ENCODE measurements at places on chromosomes 4 and X.

GRCh38 chrX:5936438-5936837 is 292.2 kb downstream of the NLGN4X start:
- H3K4me1 ChIP-seq = no peaks in the 10 kb centered on the region
- H3K27ac ChIP-seq = no peak overlapping the region

DNA sequence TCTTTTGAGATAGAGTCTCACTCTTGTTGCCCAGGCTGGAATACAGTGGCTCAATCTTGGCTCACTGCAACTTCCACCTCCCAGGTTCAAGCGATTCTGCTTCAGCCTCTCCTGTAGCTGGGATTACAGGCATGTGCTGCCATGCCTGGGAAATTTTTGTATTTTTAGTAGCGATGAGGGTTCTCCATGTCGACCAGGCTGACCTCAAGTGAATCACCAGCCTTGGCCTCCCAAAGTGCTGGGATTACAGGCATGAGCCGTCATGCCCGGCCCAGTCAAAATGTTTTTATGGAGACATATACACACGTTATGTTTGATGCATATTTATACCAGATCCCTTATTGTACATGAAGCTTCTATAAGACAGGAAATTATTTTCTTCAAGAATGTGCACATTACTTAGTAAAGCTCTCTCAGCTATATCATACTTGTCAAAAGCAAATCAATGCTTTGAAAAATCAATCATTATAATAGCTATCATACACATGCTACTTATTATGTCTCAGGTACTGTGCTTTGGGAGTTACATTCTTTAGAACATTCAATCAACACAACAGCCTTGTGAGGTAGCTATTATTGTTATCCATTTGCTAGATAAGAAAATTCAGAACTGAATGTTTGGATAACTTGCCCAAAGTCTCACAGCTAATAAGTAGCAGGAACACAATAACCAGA is 269.2 kb downstream of the FSTL5 start:
- no peaks in the 10 kb centered on the region for H3K36me3 ChIP-seq
- no peak overlapping the region for H3K27ac ChIP-seq
- H3K4me1 ChIP-seq = no peaks in the 10 kb centered on the region
- no peak for DNase-seq

GRCh38 chrX:8429692-8430249 is 34.9 kb upstream of the VCX3B start:
- no peak overlapping the region for H3K27ac ChIP-seq
- no peaks in the 10 kb centered on the region for H3K4me1 ChIP-seq
- no peak overlapping the region for H3K4me3 ChIP-seq
- DNase-seq = no peak
- H3K36me3 ChIP-seq = no peaks in the 10 kb centered on the region

DNA sequence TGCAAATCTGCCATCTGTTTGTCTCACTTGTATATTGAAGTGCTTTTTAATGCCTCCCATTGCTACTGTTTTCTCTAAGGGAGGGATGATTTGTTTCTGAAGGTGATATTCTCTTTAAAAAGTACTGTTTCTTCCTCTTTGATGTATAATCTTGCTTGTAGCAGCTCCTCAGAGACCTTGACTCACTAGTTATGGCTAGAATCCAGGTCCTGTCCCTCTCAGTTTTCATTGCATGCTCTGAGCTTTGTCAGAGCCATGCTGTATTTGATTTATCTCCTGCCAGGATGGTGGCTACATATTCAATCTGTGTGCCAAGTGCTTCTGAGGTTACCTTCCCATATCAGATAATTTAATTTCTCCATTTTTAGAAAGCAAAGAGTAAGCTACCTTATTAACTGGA is 56.0 kb downstream of the GLUD2 start:
- H3K4me3 ChIP-seq = no peak overlapping the region

GRCh38 chr4:57369446-57369845 is 259.3 kb upstream of the IGFBP7 start:
- no peaks in the 10 kb centered on the region for H3K4me1 ChIP-seq
- H3K4me3 ChIP-seq = no peak overlapping the region
- no peak overlapping the region for H3K27ac ChIP-seq
- peaks cover 2% of the 10 kb centered on the region for H3K36me3 ChIP-seq
- no peak for DNase-seq

DNA sequence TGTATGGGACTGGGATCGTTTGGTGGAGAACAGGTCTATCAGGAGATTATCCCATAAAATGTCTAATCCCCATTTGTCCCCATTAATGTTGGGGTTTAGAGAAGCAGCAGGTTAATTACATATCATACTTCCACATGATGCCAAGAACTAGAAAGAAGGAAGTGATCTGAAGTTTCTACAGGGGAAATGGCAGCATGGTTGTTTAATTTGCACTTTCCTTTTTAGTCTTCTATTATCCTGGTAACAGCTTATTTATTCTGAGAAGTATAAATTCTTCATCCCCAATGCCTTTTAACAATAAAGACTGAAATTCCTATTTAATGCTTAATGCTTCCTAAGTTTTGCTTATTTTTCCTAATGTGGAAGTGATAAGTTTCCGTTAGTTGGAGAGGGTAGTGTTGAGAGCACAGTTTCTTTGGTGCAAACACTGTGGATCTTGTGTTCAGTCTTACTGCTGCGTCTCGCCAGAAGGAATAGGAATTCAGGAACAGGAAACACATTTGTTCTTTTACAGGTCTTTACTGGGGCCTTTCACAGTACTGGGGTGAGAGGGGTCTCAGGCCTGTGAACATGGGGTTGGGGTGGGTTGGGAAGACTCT is 59.5 kb upstream of the TADA2B start:
- no peak overlapping the region for H3K27ac ChIP-seq
- H3K4me1 ChIP-seq = peaks cover 55% of the 10 kb centered on the region
- no peak for DNase-seq
- peaks cover 11% of the 10 kb centered on the region for H3K36me3 ChIP-seq
- H3K4me3 ChIP-seq = no peak overlapping the region
- H3K27me3 ChIP-seq = no peaks in the 10 kb centered on the region

All from central memory CD8-positive, alpha-beta T cell (primary cell).